H54 (cell line): ENCODE measurements at places on chromosomes 6 and 20.

GRCh38 chr20:44836601-44837120 is 26.3 kb upstream of the RIMS4 start:
- DNase-seq, result no peak

DNA sequence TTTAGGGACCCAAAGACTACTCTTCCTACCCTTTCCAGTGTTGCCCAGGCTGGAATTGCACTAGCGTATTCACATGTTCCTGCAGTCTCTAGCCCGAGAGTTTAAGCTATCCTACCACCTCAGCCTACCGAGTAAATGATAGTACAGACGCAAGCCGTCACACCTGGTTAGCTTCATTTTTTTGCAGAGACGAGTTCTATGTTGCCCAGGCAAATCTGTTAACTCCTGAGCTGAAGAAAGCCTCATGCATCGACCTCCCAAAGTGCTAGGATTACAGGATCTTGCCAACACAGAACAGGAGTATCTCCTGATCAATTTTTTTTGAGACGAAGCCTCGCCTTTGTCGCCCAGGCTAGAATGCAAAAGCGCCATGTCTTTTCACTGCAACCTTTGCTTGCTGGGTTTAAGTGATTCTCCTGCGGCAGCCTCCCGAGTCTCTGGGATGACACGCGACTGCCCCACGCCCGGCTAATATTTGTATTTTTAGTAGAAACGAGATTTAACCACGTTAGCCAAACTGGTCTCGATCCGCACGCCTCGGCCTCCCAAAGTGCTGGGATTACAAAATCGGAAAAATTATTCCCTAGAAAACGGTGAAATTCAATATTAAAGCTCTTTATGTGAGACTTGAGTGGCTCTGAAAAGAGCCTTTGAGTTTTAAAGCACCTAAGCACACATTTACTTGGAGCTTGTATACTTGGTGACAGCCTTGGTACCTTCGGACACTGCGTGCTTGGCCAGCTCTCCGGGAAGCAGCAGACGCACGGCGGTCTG is 128.5 kb downstream of the HFE start:
- DNase-seq, result no peak

DNA sequence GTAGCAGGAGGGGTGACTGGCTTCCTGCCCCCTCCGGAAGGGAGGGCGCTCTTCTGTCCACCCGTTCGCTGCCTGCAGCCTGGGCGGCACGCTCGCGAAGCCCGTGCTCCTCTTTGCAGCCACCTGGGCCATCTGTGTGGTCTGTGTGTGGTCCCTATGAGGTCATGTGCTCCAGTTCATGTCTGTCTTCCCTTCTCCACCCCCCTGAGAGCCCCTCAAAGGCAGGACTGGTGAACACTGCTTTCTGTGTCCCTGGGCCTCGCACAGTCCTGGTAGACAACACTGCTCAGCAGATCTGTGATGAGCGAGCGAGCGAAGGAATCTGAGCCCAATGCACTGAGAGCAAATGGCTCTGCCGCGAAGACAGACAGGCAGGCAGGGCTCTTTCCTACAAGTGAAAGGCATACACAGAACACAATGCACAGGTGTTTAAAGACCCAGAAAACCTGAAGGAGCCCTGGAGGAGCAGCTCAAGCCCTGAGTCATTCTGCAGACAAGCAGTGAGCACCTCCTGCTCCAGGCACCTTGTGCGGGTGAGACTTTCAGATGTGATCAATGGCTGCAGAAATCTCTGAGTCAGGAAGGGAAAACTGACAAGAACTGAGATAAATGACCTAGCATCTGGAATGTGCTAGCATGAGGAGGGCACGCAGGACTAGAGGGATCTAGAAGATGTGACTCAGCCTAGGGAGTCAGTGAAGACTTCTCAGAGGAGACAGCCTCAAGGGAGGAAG is 27.1 kb downstream of the PPP1R3G start:
- peak; percentile 53 for DNase-seq

DNA sequence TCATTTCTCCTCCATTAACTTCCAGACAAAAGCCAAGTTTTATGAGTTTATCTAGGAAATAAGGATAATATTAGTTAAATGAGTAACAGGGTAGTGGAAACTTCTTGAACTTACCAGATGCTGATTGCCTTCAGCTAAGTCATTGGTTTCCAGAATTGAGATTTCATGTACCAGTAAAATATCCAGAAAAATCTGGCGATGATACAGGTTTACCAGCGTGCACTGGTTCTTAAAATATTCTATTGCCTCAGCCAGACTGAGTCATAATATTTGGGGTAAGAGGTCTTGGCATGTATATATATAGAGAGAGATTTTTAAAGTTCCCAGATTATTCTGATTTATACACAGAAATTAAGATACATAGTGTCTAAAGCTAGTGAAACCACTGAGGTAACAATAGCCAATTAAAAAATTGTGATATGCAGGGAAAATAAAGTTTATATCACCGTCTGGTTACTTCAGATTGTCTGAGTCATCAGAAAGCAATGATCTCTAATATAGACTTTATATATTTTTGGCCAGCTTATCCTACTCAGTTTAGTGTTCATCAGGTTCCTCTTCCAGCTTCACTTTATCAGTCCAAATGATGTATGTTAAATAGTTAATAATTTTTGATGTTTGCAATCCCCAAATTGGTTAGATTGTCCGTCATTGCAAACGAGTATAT is 39.5 kb upstream of the SDHAF4 start:
- DNase-seq, result no peak

GRCh38 chr6:15255909-15256395 is 10.1 kb downstream of the JARID2 start:
- DNase-seq, result no peak

GRCh38 chr20:51381557-51381956 is 161.0 kb downstream of the NFATC2 start:
- no peak for DNase-seq

GRCh38 chr6:159110013-159110412 is 59.2 kb upstream of the FNDC1 start:
- DNase-seq, result peak; percentile 25

- no peak for DNase-seq
These were observed 49.2 kb downstream of the ARID1B start for GRCh38 chr6:156826290-156826955.

DNA sequence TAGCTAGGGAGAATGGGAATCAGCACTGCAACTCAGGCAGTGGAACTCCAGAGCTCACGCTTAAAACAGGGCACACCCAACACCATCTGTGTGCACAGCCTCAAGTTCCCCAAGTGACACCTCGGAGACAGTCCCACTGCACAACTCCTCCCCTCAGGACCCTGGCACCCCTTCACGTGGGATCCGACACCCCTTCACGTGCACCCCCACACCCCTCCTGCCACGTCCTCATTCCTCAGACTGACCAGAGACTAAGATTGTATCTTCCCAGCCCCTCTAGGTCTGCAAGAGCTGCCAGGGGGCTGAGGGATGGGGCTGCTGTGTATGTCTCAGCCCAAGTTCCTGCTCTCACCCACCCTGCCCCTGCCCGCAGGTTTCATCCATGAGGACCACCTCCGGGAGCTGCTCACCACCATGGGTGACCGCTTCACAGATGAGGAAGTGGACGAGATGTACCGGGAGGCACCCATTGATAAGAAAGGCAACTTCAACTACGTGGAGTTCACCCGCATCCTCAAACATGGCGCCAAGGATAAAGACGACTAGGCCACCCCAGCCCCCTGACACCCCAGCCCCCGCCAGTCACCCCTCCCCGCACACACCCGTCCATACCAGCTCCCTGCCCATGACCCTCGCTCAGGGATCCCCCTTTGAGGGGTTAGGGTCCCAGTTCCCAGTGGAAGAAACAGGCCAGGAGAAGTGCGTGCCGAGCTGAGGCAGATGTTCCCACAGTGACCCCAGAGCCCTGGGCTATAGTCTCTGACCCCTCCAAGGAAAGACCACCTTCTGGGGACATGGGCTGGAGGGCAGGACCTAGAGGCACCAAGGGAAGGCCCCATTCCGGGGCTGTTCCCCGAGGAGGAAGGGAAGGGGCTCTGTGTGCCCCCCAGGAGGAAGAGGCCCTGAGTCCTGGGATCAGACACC is 7.6 kb downstream of the MYL9 start:
- DNase-seq, result no peak

- DNase-seq, result no peak
These were observed 840 bp downstream of the PPP1R3D start for GRCh38 chr20:59939052-59939878.

DNA sequence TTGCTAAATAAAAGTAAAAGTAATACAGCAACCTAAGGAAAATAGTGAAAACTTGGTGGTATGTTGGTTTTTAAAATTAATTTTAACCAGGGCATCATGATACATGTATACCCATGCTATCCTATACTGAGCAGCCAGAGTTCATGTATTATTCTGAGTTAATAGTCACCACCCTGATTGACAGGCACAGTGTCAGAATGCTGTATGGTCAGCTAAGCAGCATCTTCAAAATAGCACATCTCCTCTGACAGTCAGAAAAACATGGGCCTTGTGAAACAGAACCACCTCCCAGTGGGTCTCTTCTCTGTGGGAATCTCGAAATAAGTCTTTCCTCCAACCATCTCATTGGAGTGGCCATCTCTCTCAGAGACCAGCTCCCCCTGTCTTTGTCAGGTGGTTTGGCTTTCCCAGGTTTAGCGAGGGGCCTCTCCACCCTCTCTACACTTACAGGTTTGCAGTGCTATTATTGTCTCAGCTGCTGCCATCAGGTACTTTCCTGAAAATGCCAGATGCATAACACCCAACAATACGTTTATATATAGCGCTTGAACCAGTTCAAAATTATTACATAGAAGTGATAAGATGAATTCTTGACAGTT is 47.1 kb upstream of the RNF8 start:
- DNase-seq, result no peak

DNA sequence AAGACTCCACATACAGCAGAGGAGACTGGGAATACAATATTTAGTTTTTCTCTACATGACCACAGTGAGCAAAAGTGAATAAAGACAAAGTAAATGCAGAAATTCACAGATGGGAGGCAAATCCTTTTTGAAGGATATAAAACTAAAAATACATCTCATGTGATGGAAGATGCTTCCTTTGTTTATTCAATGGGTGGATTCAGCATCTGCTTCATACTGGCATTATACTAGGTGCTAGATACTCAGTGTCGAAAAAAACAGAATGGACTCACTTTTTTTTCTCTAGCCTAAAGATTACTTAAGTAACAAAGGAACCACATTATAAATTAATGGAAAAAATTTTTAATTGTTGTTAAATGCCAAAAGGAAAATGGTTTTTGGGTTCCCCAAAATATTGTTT is 216.2 kb downstream of the TRDN start:
- DNase-seq, result no peak
